ENCODE measurements at places on chromosomes 4 and X.

- DNase-seq = no peak
Observed at GRCh38 chr4:125244848-125245450, 69.8 kb upstream of the FAT4 start.

- no peak for DNase-seq
Observed at GRCh38 chrX:38489341-38489740, 72.0 kb upstream of the TSPAN7 start.

DNA sequence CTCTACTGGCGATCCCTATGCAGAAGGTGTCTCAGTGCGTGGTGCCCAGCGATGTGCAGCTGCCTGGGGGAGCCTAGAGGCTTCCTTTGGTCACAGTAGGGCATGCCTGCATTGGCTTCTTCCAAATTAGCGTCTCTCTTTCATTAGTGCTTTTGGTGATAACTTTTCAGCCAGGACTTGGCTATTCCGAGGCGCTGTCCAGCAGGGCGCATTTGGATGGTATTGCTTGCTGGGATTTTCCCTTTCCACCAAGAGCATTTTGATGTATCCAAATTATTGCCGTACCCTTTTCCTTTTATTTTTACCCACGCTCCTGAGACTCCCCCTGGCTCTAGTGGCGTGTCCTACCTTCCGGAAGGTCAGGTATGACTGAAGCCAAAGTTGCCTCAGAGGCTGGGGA, 101.4 kb downstream of the SORCS2 start:
- no peak for DNase-seq

GRCh38 chr4:143599827-143600226, 86.3 kb downstream of the SMARCA5 start:
- no peak for DNase-seq

DNA sequence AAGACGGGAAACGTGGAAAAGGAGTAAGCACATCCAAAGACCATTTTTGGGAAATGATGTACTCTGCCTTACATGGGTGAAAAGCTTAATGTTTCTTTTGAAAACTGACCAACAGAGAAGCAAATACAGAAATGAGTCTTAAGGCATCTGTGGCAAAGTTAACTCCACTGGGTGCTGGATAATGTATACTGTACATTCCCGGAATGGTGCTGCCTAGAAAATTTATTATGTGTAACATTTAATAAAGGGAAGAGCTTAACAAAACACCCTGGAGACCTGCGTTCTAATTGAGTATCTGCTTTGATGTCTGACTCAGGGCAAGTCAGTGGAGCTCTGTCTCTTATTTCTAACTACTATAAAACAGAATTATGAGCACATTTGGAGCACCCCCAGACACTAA, 230.2 kb downstream of the MID1 start:
- no peak for DNase-seq
